ENCODE measurements at places on chromosomes 12 and 14. TPM values are rescaled to one million over a fixed set of nuclear protein-coding genes. Genes with fewer than 3 reads are reported as not detected.
A peak's percentile ranks its signal among the peaks of the same experiment; 100 is the strongest.

DNA sequence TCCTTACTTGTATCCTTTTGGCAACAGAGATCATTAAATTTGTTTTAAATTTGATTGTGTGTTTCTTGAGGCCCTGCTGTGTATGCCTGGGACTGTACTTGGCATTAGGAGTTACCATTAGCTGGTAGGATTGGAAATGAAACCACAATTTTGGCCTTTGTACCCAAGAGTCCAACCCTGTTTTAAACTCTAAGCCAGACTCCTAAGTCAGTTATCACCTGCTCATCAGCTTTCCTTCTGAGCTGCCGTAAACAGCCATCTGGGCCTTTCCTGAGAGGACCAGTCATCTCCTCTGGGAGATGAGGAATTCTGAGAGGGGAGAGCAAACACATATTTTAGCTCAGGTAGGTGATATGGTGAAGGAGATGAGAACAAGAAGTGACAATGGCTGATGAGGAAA is 74.3 kb upstream of the SRSF5 start:
- no peak for DNase-seq

GRCh38 chr12:42442888-42443287 is 116.9 kb downstream of the PPHLN1 start:
- DNase-seq = no peak

- DNase-seq = no peak
Measured at GRCh38 chr14:35858521-35859209, 32.5 kb downstream of the BRMS1L start.

Gene TDRD9
- 2.7 TPM for total RNA-seq

DNA sequence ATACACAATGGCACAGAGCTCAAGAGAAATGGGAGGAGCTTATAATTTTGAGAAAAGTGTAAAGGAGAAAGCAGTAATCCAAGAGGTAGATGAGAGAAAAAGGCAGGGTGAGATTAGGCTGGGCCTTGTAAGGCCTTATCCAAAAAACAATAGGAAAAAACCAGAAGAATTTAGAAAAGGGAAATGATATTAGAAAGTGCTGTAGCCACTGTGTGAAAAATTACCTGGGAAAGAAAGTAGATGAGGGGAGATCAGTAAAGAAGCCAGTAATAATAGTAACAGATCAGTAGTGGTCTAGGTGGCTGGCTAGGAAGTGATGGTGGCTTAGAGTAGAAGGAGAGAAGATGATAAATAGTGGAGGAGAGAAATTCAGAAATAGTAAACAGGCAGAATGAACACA is 66.3 kb upstream of the CFL2 start:
- DNase-seq = no peak

- no peak for DNase-seq
Measured at GRCh38 chr12:82325540-82326336, 32.4 kb downstream of the CCDC59 start.

Gene CEP290
- 5.0 TPM for total RNA-seq

Gene DAAM1
- 104 TPM for total RNA-seq

DNA sequence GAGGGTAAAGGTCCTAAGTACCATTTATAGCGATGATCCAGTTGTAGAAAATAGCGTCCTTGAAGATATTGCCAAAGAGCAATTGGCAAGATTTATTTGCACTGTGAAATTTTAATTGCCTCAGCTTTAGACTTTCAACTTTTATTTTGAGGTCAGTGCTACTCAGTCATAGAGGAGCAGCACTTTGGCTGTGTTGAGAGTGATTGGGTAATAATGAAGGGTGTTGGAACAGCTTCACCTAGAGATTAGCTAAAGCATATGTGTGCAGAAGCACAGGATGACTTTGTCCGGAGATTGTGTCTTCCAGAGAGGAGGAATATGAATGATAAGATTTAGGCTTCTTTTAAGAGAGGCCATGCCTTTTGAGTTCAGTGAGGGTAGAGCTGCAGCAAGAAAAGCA is 164.8 kb downstream of the NPAS3 start:
- DNase-seq = no peak

DNA sequence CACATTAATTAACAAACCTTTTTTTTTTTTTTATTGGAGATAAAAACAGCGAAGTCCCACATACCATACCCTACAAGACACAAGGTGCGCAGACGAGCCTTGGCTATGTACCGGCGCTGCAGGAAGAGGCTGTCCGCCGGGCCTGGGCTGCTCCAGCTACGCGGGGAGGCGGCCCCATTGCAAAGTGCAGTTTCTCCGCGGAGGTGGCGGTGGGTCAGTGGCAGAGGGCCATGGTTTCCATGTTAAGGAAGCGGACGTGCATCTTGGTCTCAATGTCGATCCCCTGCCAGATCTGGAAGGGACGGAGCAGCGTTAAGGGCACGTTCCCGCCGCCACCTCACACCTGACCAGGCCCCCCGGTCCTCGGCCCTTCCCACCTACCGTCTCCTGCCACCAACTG is 60.3 kb downstream of the TESC start:
- DNase-seq = peak; percentile 22

- DNase-seq = no peak
Measured at GRCh38 chr14:34172173-34172451, 221.2 kb upstream of the EGLN3 start.

DNA sequence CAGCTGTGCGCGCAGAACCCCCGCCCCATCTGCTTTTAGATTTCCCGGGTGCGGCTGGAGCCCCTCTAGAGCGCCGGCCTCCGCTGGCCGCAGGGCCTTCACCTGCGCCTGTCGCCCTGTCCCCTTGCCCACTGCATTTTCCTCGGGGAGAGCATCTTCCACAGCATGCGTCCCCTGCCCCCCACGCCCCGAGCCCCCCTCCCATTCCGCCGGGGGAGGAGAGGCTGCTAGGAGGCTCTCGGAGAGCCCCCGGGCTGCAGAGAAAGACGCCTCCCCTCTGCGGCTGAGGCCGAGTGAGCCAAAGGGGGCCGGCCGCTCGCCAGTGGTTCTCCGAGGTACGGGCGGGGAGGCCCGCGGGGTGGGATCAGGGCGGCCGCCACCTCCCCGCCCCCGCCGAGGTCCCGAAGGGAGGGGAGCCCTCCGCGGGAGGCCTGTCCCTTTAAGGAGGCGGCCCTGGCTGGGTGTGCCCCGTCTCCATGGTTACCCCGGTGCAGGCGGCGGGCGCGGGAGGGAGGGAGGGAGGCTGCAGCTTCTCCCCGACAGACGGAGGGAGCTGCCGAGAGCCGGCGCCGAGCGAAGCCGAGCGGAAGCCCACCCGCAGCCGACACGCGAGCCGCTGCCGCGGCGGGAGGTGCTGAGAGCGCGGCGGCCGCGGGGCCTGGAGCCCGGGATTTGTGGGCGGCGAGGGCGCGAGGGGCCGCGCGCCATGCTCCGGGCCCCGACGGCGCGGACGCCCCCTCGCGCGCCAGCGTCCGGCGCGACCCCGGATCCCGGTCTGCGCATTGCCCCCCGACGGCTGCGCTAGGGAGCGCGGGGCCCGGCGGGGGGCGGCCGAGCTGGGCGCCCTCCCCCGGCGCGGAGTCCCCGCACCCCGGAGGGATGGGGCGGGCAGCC is at the start of gene KCNH3:
Gene KCNH3, plus strand, starts transcription at position 521 of the 894 bp plus-strand sequence. CDS start 387 bp downstream, outside the sequence.
- DNase-seq = peak; percentile 90

DNA sequence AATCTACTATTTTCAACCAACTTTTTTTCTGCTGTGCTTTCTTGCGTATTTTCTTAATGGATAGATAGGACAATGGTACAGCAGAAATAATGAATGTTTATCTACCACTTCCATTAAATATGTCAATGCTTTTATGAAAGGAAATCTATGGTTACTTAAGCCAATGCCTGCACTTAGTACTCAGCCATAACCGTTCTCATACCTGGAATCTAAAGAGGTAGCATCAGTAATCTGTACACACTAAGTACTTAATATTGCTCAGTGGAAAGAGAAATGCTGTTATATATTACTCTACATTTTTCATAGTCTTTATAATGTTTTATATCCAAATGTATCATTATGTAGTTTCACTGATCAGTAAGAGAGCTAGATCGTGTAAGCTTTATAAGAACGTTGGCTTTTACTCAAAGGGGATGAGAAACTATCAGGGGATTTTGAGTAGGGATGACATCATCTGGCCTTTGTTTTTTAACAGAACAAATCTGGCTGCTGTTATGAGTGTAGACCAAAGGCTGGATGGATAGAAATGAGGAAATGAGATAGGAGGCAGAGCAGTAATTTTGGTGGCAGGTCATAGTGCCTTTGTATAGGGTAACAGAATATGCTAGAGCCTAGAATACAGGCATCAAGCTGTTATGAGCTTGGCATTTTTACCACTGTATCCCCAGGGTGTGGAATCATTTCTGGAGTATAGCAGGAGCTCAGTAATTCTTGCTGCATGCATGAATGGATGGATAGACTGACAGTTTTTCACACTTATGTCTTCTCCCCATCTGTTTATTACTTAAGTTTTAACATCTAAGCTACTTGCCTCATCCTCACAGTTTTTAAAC is 34.0 kb downstream of the ALG10B start:
- no peak for DNase-seq

Gene KRT72
- total RNA-seq = not detected

DNA sequence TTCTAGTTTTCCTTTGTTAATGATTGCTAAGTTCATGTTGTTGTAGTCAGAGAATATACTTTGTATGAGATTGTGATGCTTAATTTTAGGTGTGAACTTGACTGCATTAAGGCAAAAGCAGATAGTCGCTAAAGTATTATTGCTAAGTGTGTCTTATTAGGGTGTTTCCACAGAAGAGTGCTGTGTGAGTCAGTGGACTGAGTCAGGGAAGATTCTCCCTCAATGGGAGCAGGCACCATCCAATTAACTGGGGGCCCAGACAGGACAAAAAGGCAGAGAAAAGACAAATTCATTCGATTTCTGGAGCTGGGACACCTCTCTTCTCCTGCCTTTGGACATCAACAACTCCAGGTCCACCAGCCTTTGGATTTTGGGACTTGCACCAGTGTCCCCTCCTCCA is 48.5 kb downstream of the BAZ1A start:
- no peak for DNase-seq

- DNase-seq = peak; percentile 46
Measured at GRCh38 chr12:9750276-9751203, 10.2 kb downstream of the CD69 start.

Gene LRP1-AS
- not detected for total RNA-seq

DNA sequence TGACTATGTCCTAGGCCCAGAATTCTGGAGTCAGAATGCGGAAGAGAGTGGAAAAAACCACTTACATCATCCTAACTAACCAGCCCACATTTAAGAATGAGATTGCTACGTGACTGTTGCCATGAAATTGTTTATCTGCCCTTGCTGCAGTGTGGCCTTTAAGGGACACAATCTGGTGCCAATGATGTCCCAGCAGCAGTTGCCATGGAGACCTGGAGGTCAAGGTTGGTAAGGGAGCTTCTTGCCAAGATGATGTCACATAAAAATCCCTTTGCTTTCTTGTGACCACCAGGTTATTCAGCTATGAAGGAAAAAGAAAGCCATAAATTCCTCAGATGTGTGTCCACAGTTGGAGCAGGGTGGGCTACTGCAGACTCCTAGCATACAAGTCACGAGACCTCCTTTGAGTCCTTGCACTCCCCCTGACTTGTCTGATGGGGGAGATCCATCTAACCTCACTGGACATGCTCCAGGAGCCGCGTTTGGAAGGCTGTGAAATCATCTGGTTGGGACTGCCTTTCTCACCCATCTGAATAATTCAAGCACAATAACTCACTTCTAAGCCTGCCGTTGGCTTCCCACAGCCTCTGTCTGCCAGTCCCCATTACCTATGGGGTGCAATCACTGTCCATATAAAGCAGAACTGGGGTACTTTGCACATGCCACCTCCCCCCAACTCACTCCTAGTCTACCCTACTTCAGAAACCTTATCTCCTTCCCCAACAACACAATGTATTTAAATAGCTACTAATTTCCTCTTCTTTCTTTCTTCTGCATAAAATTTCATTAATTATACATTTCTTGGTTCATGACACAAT is 165.6 kb downstream of the ZFP36L1 start:
- DNase-seq = no peak

DNA sequence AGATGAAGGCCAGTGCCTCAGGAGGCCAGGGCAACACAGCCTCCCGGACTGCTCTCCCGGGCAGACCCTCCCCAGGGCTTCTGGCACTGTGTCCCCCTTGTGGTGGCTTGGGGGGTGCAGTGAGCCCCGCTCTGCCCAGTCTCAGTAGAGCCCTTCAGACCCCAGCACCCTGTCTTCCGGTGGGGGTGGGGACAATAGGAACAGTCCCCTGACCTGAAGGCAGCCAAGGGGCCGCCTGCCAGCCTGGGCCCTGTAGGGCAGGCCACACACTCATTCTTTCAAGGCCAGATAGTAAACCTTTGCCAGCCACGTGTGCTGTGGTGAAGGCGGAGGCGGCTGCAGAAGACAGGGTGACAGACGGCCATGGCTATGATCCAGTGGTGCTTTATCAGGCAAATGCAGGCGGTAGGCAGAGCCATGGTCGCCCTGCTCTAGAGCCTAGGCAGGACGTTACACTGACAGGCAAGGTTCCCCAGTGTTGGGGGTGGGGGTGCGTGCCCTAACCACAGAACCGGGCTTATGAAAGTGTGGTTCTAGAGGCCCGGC is 15.0 kb downstream of the ZFYVE21 start:
- peak; percentile 80 for DNase-seq

Gene CHGA
- total RNA-seq = not detected

DNA sequence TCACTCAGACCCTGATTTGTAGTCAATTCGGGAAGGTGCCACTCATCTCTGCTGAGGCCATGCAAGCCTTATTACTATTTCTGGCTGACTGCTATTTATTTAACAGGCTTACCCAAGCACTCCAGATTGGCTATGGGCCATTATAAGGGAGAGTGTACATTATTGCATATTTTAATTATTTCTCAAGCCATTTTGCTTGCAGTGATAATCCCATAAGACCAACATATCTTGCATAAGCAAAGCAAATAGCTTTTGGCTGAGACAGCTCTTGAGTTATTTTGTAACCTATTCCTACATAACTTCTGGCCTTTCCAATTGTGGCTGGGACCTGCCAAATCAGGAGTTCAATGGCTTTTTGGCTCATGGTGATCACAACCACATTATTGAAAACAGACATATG is 509.6 kb upstream of the USP15 start:
- DNase-seq = no peak

DNA sequence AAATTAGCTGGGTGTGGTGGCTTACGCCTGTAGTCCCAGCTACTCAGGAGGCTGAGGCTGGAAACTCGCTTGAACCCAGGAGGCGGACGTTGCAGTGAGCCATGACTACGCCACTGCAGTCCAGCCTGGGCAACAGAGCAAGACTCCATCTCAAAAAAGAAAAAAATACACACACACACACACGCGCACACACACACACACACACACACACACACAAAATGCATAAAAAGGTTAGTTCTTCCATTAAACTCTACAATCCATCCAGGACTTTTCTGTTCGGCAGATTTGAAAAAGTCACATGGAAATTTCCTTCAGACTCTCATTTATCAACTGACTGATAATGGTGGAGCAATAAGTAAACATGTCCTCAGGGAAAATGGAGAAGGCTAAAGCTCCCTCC is 9.2 kb upstream of the VPS33A start:
- no peak for DNase-seq

Data from Right ventricle myocardium superior (tissue), 1 donor.